HTR-8/SVneo (cell line): ENCODE measurements at places on chromosomes 16 and 17.

- no peak for DNase-seq
Measured at GRCh38 chr17:57605675-57606105, 139.4 kb downstream of the CCDC182 start.

DNA sequence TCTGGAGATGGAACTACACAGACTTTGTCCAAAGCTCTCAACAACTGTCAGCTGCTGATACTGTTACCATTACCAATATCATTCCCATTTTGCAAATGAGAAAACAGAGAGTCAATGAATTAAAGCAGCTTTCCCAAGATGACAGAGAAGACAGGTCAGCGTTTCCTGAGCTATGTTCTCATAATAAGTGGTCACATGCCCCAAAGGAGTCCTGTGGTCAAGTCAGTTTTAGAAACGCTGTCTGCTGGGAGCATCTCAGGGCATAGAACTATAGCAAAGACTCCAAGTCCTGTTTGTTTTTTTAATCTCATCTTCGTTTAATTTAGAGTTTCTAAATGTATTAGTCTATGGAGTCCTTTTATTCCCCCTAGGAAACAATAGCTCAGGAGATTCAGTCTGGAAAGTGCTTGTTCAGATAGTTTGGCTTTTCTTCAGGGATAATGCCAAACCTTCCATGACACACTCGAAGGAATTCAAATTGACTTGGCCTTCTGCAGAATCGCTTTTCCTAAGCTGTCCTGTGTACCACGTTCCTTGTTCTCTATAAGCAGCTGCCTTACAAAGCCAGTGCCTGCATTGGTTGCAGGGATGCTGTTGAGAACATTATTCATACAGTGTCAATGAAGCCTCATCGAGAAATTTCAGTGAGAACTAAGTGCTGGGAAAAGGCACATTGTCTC is 12.1 kb downstream of the CCDC42 start:
- DNase-seq: no peak

- DNase-seq: no peak
Measured at GRCh38 chr17:10752696-10753095, 22.9 kb upstream of the TMEM220 start.

- no peak for DNase-seq
Measured at GRCh38 chr16:85174871-85175723, 62.8 kb upstream of the CIBAR2 start.

DNA sequence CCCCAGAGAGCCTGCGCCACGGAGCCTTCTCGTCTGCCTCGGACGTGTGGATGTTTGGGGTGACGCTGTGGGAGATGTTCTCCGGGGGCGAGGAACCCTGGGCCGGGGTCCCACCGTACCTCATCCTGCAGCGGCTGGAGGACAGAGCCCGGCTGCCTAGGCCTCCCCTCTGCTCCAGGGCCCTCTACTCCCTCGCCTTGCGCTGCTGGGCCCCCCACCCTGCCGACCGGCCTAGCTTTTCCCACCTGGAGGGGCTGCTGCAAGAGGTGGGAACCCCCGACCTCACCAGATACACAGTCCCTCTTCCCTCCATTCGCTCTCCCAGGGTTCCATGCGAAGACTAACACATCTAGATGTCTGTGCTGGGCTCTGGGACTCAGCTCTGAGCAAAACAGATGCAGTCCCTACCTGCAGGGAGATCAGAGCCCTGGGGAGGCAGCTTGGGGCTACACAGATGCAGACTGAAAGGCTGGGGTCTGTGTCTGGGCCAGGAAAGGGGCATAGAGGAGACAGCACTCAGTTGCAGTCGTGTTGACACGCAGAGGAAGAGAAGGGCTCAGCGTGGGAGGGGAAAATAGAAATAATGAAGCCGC is 3.7 kb downstream of the TNK1 start:
- DNase-seq: no peak

GRCh38 chr17:28643983-28644786 is 773 bp downstream of the BLTP2 start:
- DNase-seq: peak; percentile 72

DNA sequence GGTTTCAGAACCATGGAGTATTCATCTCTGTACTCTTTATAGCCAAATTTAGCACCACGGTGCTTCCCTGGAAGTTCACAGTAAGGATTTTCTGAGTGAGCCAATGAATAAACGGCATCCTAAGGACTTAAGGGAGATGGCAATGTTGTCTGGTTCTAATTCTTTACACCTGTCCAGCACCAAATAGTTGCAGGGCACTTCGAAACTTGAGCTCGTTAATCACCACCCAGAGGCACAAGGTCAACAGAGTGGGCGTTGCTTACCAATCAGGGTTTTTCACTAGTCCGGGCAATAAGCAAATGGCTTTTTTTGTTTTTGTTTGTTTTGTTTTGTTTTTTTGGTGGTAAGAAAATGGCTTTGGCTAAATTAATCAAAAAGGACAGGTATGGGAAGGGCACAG is 28.2 kb upstream of the TMEM220 start:
- no peak for DNase-seq
